ENCODE measurements at places on chromosomes 4 and X.

GRCh38 chr4:12973522-12973921, 510.6 kb downstream of the RAB28 start:
- DNase-seq: no peak

DNA sequence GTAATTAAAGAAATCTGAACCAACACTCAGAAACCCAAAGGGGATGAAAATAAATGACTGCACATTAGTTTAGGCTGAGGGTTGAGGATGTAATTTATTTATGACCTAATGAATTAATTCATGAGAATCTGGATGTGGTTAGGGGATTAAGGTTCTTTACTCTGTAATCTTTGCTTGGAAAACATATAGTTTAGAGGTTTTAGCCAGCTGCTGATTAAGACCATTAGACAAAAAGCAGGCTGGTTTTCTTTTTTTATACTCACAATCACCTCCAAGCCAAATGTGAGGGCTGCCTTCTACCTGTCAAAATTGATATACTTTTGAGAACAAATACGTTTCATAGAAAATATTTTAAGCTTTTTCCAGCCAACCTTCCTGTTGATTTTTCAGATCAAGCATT, 2705.8 kb downstream of the PCDH7 start:
- no peak for DNase-seq

DNA sequence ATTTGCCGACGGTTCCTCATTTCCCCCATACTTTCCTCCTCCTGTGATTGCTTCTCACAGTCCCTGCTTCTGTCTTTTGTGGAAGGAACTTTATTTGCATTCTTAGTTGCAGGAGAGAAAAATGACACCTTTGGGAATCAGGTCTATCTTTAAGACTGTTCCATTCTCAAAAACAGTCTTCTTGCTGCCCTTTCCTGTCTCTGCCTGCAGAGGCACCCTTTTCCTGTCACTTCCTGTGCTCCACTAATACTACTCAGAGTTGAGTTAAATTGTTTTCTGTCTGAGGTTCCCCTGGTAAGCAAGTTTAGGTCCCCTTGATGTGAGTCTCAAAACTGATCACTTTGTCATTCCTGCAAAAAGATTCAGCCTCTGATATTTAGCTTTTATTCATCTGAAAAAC, 208.8 kb upstream of the CLNK start:
- DNase-seq: no peak

GRCh38 chr4:32243926-32244325, 1523.8 kb downstream of the PCDH7 start:
- DNase-seq: no peak

DNA sequence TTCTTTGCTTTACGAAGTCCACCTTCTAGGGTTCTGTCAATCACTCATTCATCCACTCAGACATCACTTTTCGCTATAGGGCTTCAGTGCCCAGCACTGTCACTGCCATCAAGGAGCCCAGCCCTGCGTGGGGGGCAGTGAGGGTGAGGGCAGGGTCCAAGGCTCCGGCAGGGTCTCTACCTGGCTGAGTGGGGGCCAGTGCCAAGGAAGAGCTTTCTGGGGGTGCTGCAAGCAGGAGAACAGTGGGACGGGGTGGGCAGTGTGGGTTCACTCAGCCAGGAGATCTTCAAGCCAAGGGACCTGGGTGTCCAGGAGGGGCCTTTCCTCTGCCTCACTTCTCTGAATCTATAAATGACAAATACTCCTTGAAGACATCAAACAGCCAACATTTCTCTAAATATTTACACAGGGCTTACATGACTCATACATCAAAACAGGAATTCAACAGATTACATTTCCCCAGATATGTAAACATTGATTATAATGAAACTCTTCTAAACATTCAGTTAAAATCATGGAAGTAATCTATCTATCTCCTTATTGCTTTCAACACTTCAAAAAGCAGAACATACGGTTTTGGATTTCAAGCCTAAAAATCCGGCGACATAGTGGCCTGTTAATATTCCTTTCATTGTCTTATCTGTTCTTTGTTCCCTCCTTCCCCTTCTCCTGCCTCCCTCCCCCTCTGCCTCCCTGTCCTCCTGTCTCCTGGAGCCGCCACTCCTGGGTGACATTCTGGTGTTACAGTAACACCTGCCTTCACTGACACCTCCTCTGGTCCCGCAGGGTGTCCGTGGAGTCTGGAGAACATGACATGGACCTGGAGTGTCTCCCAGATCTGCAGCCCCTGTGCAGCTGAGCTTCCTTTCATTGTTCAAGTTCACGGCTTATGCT, 94.4 kb upstream of the ADRA2C start:
- no peak for DNase-seq

DNA sequence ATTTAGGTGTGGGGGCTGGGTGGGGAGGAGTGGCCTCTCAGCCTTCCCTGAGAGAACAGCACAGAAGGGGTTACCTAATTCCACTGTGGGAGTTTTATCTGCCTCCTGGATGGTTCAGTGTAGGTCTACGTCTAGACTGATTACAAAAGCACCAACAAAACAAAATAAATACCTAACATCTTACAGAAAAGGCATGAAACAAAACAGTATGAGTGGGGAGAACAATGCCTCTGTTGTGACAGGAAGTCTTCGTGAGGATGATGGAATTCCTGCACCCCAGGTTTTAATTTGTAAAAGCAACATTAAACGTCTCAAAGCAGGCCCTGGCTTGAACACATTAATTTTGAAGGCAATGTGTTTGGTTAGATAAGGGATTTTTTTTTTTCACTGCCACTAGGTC, 112.1 kb upstream of the GPC4 start:
- no peak for DNase-seq

DNA sequence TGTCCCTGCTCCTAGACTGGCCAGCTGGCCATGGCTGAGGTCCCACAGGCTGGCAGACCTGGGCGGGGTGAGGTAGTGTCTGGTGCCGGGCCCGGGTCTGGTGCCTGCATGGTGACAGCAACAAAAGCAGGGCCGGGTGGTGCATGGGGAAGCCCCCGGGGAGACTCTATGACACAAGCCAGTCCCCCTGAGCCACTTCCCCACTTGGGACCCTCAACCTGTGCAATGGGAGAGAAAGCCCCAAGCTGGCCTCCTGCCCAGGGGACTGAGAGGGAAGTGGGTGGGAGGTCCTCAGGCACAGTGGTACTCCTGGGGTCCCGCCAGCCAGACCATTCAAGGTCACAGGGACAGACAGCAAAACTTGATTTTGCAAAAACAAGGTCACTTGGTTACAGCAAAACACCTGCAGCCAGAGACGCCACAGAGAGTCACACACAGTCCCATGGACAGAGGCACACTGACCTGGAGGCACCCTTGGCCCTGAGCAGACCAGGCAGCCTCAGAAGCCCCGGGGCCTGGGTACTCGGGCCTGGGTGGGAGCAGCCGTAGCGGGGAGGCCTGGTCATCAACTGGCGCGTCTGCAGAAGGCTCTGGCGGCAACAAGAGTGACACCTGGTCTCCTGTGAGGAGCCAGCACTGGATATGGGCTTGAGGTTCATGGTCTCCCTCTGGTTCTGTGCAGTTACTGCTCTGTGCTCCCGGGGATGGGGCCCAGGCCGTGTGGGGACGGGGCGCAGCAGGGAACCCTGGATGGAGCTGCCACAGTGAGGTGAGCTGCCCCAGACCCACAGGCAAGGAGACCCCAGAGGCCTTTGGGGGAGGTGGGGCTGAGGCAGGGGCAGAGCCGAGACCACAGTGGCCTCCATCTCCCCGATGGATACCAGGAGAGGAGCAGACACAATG, 60.6 kb downstream of the HTRA3 start:
- no peak for DNase-seq
